ENCODE measurements at places on chromosomes 2 and 18.

- DNase-seq: peak; percentile 46
These were observed 53.2 kb upstream of the CCDC85A start for GRCh38 chr2:56130463-56131070.

DNA sequence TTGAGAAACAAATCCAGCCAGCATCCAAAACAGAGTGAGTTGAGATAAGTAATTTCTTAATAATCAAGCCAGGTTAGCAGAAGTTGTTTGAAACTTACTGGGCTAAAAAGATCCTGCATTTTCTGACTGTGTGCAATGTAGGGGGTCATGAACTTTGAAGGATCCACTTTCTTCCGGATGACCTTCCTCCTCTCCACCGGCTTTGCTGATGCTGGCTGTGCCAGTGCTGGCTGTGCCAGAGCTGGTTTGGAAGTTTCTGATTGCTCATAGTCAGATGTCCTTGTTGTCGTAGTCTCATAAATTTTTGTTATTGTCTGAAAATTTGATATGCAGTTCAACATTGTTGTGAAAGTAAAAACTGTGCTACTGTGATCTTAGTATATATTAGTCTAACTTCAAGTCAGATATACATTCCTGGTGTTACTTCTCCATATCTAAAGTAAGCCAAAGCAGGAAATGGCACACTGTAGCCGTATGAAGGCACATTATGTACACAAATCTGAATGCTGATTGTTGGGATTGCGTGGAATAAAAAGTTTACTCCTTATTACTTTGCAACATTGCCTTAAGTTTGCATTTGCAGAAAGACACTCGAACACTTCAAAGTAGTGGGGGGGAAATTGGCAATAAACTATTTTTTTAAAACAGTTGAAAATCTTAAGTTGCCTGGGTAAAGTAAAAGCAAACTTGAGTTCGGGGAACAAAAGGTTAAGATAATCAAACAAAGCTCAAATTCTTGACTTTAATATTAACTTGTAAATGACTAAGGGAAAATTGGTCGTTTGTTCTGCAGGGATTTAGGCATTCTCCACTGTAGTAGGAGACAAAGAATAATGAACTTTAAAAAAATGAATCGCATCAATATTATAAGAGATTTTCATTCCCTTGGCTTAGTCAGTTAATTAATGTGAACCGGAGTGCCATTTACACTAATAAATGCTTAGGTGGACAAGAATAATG is 6.4 kb downstream of the NEB start:
- DNase-seq: no peak

DNA sequence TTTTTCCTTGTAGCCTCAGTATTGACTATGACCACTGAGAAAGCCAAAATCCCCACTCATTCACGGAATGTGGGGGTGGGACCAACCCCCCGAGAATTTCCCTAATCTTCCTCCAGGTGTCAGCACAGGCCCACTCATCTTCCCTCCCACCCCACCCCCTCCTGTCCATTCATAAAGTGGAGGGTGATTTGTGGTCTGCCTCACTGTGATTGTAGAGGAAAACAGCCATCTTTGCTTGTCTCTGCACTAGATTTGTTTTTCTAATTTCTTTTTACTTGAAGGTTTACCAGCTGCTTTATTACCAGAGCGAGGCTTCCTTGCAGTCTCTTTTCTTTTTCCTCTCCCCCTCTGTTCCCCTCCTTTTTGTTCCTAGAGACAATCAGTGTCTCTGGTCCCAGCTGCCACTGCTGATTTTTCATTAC is 171.8 kb downstream of the ICOS start:
- peak; percentile 55 for DNase-seq

DNA sequence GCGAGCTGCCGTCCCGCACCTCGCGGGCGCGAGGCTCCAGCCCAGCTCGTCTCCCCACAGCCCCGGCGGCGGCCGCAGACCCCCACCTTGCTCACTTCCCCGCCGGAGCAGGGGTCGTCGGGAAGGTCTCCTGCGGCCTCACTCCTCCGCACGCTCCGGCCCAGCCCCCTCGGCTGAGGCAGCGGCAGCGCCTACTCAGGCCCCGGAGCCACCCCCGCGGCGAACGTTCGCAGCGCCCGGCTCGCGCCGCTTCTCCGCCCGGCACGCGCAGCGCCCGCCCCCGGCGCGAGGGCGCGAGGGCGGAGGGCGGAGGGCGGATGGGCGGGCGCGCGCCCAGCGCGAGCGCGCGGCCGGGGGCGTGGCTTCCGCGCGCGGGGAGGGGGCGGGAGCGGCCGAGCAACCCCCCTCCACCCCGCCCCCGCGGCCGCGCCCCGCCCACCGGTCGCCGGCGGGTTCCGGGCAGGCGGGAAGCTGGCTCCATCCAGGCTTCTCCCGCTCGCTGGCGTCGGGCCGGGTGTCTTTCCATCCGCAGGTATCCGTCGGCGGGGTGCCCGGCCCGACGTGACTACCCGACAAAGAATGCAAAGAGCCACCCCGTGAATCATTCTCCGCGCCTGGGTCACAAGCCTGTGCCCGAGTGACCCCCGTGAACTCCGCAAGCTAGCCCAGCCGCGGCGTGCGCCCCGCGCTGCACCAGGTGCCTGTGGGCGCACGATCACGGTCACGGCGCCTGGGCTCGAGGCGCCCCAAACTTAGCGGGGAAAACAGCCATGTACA is at the start of gene DTNB:
TSS of gene DTNB (minus strand) at position 278 of the 777 bp plus-strand sequence. CDS start 20,917 bp downstream, outside the sequence.
- peak; percentile 73 for DNase-seq

- no peak for DNase-seq
These were observed 421.9 kb downstream of the LPIN1 start for GRCh38 chr2:12168354-12168753.

GRCh38 chr2:127326289-127326945 is 32.5 kb upstream of the ERCC3 start:
- no peak for DNase-seq

GRCh38 chr2:222088561-222088960 is 210.2 kb downstream of the PAX3 start:
- no peak for DNase-seq

DNA sequence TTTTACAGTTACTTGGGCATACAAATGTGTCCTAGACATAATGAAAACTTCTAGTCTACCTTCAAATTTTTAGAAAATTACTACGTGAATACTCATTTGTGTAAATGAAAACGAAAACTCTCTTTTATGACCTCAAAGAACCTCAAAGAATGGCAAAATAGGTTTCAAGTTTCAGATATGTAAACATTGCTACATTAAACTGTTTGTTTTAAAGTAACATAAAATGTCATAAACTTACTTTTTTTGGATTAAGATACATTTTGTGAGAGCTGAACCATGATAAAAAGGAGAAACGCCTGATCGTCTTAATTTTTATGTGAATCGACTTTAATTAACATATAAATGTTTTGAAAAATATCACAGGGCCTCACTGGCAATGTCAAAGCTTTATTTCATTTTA is 91.4 kb downstream of the PPP1R1C start:
- no peak for DNase-seq

- DNase-seq: no peak
These were observed 254.3 kb downstream of the SOX11 start for GRCh38 chr2:5946225-5947115.

- DNase-seq: no peak
These were observed 596.9 kb upstream of the HNMT start for GRCh38 chr2:137367361-137367760.

DNA sequence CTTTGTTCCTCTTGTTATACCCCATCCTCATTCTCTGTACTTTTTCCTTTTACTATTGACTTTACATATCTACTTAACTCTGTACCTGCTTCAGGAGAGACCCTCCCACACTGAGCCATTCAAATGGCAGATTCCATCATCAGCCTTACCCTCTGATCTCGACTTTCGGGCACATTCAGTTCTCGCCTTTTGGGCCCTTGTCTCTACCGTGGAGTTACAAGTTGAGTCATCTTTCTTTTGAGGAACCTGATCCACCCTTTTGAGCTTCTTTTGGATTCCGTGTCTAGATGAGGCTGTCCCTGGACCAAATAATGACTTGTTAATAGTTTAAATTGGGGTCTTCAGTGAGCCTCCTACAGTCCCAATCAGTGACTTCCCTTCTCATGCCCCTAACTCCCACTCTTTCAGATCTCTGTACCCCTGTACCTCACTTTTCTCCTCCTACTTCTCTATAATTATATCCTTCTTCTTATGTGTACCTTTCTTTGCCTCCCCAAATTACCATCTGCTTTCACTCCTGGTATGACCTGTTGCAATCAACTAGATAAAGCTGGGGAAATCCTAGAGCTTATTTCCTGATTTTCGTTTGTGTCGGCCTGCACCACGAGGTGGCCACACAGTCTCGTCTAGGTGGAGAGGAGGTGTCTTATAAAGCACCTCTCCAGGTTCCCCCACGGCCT is 17.2 kb downstream of the SP110 start:
- no peak for DNase-seq

DNA sequence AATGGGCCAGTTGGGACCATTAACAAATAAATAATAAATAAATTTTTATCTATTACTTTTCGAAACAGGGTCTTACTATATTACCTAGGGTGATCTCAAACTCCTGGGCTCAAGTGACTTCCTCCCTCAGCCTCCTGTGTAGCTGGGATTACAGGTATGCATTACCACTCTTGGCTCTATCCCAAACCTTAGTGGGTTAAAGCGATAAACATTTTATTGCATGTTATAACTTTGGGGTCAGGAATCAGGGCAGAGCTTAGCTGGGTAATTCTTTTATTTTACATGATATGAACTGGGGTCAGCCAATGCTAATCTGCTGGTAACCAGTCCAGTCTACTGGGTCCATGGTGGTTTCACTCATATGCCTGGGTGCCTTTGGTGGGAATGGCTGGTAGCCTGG is 127.8 kb downstream of the MYO3B start:
- DNase-seq: no peak

DNA sequence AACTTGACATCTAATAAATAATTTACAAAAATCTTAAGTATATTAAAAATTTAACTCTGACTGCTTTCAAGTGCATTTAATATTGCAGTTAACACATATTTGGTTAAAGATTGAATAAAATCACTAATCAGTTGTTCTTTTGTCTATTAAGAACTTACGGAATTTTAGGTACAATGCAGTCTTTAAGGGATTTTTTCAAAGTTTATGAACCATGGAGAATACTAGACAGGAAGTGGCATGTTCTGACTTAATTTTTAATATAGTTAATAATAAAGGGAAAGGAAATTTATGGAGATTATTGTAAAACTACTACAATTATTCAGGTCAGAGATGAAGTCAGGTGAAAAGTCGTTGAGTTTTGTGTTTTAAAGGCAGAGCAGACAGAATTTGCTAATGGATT is 240.9 kb downstream of the CALCRL start:
- no peak for DNase-seq
